ENCODE measurements at places on chromosomes 12 and 14. TPM values are rescaled to one million over a fixed set of nuclear protein-coding genes. Genes with fewer than 3 reads are reported as not detected.

- DNase-seq, result peak; percentile 7
Observed at GRCh38 chr14:59919570-59920377, at the start of gene LRRC9. Gene LRRC9 (plus strand): TSS chr14:59920144.

DNA sequence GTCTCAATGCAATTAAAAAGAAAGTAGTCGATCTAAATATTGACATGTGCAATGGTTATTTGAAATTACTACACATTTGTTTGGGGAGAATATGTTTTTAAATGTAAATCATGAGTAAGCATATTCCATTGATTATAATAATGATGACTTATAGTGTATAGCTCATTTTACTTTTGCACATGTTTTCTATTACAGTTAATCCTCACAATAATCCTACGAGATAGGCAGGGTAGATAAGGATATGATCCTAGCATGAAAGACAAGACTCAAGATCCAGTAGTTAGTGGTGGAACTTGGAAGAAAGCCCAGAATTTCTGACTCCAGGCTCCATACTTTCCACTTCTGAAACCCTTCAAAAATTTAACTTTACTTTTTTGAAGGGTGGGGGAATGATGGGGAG lies 94.0 kb downstream of the NAV3 start:
- no peak for DNase-seq

- no peak for DNase-seq
Observed at GRCh38 chr12:126856958-126857357, 1410.0 kb upstream of the TMEM132C start.

GRCh38 chr14:95299271-95299670 lies 20.4 kb downstream of the CLMN start:
- no peak for DNase-seq

DNA sequence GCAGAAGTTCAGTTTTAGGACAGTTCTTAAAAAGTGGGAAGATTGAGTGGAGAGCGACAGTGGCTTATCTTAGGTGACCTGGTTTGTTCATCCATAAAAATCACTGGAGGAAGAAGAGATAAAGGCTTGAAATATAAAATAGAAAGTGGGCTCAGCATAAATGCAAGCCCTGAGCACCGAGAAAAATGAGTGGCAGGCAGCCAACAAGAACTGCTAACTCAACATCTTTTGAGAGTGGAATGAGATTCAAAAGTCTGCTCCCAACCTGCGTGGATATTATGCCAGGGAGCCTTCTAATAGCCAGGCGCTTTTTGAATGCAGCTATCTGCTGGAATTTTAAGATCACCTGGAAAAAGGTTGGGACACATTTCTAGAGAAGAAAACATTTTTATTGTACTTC lies 666.5 kb downstream of the FLRT2 start:
- DNase-seq, result no peak

DNA sequence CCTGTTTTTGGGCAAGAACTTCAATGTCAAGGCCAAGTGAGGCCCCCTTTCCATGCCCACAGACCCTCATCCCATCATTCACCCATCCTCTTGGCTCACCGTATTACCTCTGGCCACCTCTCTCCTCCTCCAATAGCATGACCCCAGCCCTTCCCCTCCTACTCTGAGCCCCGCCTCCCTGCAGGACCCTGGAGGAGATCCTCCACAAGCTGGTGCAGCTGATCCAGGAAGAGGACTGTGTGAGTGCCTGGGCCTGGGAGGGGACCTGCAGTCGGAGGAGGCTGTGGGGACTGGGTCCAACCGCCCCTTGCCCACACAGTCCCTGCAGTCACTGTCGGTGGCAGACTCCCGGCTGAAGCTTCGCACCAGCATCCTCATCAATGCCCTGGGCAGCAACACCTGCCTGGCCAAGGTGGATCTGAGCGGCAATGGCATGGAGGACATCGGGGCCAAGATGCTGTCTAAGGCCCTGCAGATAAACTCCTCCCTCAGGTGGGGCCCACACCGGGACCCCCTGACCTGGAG lies 7.2 kb downstream of the CARMIL3 start:
- DNase-seq, result no peak

DNA sequence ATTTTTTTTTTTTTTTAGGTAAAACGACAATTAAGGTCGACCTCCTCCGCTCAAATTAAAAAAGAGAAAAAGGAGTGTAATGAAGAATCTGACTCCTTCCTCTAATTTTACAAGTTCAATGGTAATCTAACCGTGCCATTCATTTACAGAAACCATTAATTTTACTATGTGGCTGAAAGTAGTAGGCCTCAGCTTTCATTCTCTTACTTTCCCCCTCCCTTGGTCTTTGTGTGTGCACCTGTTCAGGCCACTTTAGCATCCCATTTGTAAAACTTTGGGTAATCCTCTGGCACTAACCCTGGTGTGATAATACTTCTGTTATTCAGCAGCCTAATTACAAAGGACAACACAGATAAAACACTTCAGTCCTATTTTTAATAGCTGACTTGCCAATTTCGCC lies 128.1 kb downstream of the ASCL1 start:
- DNase-seq, result no peak

DNA sequence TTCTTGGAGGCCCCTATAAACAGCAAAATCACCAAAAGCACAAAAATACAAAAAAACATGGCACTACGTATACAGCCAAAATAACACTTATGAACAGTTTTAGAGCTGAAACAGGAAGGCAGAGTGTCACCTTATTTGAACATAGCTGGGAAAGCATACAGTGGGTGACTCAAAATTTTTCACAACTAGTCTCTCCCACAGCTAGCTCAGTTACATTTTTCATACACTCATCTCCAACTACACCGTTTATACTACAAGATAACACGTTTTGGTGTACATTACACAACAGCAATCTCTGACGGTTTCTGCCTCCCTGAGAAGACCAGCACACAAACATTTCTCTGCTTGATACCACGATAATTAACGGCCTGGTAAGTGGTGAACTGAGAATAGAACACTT lies 2.9 kb downstream of the RAD52 start:
- DNase-seq, result no peak

DNA sequence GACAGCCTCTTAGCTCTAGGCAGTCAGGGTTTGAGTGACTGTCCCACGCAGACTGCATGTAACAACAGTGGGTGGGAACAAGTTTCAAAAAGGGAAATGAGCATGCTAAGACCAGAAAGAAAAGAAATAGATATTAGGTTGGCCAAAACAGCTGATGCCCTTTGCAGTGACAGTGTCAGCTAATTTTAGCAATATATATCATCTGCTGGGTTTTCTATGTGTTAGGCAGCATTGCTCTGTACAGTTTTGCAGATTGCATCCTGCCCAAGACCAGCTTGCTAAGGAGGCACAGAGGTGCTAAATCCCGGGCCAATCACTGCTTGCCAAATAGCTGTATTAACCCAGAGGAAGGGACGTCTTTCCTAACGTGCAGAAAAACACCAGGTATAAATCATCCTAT lies 541.9 kb upstream of the TBX3 start:
- DNase-seq, result no peak

DNA sequence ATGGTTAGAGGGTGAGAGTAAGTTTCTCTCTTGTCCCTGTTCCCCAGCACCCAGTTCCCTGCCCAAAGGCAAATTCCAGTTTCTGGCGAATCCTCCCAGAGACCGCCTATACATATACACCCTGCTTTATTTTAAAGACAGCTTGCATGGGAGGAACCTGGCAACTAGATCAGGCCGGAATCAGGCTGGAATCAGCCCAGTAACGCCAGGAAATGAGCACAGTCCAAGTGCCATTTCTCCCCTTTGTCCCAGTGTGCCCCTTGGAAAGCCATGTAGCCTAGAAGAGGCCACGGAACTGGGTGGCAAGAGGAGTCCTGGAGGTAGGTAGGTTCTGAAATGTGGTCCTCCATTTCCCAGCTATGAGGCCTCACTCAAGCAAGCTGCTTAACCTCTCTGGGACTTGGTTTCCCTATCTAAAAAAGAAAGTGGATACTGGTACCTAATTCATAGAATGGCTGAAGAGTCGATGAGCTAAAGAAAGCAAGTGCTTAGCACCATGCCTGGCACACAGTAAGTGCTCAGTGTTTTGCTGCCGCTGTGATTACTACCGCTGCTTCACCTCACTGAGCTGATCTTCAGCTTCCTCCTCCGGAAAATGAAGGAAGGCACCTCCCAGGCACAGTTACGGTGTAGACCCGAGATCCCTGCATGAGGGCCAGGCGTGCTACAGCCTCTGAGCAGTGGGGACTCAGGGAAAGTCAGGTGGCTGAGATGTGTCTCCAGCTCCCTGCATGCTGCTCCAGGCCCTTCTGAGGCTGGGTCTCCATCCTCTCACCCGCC lies 36.4 kb downstream of the PITPNM2 start:
- DNase-seq, result no peak

DNA sequence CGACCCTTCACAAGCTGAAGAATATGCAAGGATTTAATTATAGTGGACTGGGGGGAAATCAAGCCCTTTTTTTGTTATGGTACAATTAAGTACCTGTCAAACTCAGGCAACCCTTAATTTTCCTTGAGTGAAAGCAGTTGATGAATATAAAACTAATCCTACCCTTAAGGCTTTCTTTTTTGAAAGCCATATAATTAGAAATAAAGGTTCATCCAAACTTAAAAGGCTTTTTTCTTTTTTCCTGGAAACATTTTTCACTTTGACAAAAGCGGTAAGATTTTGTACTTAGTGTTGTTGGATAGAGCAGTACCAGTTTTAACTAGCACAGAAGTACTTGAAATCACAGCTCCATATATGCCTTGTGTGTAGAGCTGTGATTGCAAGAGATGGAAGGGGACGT lies 91.9 kb upstream of the MANSC4 start:
- DNase-seq, result no peak

DNA sequence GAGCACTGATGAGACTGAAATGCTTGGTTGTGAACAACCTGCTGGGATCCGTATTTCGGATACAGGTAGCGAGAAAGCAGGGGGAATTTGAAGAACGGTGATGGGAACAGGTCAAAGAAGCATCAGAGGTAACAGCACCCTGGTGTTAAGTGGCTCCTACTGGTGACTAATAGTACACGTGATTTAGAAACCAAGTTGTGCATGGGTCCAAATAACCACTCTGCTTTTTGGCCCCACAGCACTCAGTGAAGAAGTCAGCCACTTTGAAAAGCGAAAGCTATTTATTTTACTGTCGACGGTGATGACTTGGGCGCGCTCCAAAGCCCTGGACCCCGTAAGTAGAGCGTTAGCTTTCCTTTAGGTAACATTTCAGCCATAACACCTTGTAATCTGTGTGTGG lies 16.7 kb downstream of the AK7 start:
- DNase-seq, result no peak

DNA sequence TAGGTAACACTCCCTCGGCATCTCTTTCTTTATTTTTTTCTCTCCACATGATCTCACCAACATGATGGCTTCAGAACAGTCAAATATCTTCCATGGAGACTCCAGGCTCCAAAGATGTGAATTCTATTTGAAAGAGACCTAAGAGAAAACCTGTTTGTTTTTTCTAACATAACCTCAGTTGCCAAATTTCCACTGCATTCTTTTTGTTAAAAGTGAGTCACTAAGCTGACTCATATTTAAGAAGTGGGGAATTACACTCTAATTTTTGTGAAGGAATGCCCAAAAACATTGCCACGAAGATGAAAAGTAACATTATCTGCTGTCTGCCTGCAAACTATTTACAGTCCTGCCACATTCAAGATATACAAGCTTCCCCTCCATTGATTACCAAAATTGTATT lies 1337.6 kb downstream of the LRFN5 start:
- DNase-seq, result no peak

DNA sequence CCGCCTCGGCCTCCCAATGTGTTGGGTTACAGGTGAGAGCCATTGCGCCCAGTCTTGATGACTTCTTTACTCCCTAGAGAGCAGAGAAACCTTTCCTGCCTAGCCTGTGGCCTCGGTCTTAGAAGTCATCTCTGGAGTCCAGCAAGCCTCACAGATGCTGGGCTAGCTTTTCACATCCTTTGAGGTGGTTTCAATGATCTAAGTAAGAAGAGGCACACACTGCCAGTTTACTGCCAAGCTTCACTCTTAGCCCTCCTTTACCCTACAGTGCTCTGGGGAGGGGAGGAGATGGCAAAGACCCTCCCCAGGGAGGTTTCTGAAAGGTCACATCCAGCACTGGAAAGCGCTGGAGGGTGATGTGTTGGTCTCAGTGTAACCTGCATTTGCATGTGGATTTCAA lies 304.8 kb downstream of the PCNX1 start:
- no peak for DNase-seq

DNA sequence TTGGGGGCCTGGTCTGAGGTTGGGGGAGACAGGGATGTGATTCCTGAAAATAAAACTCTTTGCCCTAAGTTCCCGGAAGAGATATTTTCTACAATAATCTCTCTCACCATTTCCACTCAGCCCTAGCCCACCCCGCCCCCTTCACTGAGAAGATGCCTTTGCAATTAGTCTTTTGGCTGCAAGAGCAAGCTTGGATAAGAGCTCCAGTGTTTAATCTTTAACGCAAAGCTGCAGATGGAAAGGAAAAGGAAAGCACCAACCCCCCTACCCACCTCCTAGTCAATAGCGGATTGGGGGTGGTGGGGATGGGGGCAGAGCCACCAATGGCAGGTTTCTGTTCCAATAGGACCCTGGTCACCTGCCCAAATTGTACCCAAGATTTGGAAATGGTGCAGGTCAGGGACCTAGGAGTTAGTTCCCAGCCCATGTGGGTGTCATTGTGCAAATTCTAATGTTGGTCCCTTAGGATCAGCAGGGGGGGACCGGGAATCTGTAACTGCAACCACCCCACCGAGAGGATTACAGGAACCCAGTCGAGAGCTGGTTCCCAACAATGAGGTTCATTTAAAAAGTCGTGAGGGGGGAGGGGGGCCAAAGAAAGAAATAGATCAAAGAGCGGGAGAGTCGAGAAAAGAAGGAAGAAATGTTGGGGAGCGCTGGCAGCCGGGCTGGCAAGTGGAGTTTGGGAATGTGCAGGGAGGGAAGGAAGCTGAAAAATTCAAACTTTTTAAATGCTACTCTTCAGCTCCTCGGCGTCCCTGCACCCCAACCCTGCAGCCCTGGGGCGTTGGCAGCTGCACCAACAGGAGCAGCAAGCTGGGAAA lies 1.6 kb downstream of the ZFP36L1 start:
- peak; percentile 21 for DNase-seq

DNA sequence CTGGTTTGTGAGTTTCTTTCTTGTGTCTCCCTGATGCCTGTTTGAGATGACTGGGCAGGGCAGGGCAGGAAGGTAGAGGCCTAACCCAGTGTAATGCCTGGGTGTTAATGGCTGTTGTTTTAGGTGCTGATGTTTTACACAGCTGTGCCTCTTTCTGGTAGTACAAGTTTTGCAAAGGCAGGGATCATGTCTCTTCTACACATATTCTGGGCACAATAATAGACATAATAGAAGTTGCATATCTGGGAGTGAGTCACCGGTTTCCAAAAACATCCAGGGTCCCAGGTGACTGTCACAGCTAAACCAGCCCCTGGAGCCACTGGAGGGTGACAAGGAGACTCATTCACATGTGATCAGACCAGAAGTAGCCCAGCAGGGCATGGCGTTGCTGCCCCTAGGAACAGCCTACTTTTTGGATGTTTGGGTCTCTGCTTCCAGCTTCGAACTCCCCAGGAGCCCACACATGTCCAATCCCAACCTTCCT lies 18.1 kb downstream of the TPCN1 start:
- no peak for DNase-seq

The RNASE2 gene
- not detected for total RNA-seq

The MYF6 gene
- not detected for total RNA-seq

The GPRC5D gene
- not detected for total RNA-seq

The PSMB5 gene
- total RNA-seq, result 180 TPM

The PPP4R4 gene
- total RNA-seq, result 6.5 TPM
